ENCODE measurements at places on chromosomes 3 and 15. TPM values are rescaled to one million over a fixed set of nuclear protein-coding genes. Genes with fewer than 3 reads are reported as not detected.

- DNase-seq = no peak
These were observed 40.2 kb downstream of the ABHD17C start for GRCh38 chr15:80735344-80735743.

DNA sequence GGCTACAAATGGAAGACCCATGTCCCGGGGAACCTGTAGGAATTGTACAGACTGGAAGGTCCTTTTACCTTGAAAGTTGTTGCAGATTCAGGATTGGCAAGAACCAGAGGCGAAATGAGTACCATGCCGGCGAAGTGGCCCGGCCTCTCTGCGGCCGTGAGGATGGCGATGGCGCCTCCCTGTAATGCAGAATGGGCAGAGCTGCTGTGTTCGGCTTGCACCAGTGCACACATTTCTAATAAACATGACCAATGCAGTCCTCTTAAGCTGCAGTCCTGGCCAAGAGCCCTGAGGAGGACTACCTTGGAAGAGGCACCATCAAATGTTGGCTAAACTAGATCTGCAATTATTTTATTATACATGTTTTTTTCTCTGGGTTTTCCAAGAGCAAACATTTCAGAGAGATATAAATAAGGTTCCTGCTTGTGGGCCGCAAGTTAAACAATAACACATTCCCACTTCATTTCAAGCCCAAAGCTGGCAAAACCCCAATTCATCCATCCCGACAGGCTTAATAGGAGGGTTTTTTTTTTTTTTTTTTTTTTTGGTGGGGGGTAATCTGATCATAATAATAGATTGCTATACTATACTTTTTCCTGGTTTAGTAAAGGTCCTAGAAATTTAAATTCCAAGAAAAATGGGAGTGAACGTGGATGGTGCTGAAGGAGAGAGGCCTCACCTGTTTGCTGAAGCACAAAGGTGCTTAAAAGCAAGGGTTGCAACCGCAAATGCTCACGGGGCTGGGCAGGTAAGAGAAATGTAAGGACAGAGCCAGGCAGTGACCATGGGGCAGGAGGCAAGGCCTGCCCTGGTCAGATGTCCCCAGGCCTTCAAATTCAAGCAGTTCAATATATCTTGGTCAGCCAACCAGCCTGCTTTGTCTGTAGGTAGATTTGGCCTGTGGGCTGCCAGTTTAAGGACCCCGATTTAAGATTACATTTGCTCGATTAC is 48.5 kb downstream of the ABTB1 start:
- DNase-seq = no peak

PLD1 gene
- total RNA-seq = 64.3 TPM

DNA sequence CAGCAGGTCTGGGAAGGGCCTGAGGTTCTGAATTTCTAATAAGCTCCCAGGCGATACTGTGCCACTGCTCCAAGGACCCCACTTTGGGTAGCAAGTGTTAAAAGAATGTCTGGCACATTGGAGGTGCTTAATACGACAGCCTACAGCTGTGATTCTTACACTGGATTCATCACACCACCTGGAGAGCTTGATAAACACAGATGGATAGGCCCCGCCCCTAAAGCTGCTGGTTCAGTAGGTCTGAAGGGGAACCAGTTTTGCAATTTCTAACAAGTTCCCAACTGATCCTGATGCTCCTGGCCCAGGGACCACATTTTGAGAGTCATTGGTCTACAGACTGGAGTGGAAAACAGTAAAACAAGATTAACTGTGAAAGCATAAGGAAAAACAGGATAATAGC is 124.8 kb upstream of the ST8SIA2 start:
- DNase-seq = no peak

DNA sequence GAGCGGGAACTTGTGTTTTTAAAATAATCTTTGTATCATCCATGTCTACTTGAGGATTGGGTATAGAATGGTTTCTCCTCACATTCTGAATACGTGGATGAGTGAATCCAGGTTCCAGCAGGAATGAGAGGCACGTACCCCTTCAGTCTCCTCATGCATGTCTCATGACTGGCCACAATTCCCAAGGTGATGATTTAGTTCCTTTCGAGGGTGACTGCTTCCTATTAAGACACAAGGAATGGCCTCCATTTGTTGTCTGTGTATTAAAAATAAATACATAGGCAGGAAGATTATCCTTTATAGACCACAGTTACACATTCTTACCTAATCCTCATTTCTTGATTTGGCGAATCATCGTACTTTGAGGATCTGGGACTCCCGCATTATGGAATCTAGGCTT is 217.0 kb upstream of the LRIG1 start:
- DNase-seq = no peak

DNA sequence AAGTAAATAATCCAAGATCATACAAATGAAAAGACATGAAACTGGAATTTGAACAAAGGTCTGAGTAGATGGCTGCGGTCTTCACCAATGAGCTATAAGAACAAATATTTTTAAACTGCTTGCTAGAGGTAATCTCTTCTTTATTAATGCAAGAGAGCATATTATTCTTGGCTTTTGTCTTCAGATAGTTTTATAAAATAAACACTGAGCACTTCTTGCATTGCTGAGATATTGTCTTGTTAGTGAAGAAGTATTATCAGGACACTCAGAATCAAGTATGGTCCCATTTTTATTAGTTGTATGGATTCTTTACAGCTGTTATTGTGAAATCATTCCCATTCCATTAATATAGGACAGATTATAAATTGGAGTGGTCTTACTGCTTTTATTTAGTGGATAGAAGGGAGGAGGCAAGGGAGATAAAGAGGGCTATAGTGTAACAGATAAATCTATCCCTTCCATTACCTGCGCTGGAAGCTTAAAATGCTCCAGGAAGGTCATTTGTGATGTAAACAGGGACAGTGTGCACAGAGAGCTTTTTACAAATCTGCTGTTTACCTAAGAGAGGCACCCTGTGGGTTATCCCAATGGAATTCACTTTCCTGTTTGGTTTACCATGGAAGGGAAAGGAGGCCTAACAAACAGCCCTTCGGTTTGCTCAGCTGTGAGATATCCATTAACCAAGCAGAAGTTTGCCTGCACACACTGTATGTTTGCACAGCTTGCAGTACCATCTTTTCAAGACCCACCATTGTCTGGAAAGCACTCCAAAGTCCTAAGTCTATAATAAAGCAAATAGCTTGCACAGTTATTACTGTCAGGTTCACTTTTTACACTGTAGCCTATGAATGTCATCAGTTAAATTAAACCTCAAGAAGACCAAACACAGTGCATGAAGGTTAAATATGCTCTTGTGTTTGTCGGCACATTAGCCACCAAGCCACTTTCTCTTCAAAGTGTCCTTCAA is 347.7 kb upstream of the TGFBR2 start:
- no peak for DNase-seq

CYB561D2 gene
- 5.6 TPM for total RNA-seq

DNA sequence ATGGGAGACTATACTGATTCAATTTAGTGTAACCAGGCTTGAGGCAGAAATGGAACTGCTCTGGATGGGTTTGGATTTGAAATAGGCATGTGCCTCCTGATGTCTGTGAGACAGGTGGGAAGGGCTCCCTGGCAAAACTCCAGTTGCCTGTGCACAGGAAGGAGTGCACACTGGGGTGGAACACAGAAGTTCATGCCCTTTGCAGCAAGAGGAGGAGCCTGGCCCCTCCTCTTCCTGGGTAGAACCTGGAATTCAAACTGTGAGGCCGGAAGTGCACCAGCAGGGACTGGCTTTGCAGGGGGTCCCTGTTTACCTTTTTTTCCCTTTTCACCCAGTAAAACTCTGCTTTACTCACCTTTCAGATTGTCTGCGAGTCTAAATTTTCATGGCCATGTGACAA is 99.9 kb downstream of the GMPS start:
- no peak for DNase-seq

TRNT1 gene
- 14.3 TPM for total RNA-seq

GRCh38 chr15:62299541-62299940 is 134.5 kb upstream of the C2CD4B start:
- DNase-seq = no peak

- no peak for DNase-seq
These were observed 57.4 kb upstream of the PSMD6 start for GRCh38 chr3:64080616-64081234.

DNA sequence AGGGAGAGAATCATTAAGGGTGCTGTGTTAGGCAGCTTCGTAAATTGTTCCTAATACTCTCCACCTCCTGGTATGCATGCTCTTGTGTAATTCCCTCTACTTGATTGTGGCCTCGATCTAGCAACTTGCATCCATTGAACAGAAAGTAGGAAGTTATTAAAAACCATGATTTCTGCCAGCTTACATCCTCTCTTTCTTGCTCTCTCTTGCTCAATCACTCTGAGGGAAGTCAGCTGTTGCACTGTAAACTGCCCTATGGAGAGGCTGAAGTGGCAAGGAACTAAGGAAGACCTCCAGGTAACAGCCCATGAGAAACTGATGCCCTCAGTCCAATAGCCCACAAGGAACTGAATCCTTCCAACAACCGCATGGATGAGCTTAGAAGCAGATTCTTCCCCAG is 92.6 kb downstream of the ERC2 start:
- no peak for DNase-seq

GRCh38 chr15:74303741-74304309 is 63.6 kb downstream of the CYP11A1 start:
- no peak for DNase-seq

DNA sequence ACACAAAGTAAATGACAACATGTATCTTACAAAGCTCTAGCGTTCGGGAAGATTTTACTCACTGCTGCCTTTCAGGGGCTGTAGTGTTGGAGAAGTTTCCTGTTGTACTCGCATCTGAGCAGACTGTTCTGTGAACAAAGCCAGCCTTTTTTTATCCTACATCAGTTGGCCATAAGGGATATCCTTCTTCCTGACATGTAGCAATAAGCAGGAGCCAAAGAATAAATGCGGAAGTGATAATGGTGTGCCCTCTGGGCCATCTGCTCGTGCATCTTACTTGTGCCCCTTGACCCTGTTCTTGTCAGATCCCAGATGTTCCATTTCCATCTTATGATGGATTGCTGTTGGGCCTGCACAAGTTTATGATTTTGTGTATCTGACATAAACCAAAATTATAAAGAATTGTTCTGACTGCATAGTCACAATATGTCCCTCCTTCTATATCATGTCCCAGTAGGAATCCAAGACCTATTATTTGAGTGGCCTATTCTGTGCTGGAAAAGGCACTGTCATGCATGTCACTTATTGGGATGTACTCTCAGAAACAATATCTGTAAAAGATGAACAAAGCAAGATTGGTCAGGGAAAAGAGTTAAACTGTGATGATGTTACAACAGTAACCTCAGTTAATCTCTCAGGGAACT is 631.3 kb downstream of the NSUN3 start:
- DNase-seq = no peak

DNA sequence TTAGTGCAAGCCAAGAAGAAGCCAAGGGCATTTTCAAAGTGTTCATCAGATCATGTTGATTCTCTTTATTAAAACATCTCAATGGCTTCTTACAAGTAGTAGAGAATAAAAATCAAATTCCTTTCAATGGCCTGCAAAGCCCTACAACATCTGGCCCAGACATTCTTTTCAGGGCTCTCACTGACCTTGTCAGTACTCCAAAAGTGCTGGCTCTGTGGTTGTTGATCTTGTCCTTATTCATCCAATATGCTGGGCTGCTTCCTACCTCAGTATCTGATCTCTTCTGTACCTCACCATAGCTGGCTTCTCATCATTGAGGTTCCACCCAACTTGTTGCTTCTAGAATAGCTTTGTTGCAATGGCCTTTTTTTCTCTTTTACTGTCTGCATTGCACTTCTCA is 74.0 kb upstream of the SAMMSON start:
- no peak for DNase-seq

FRMD4B gene
- total RNA-seq = 16.8 TPM

DNA sequence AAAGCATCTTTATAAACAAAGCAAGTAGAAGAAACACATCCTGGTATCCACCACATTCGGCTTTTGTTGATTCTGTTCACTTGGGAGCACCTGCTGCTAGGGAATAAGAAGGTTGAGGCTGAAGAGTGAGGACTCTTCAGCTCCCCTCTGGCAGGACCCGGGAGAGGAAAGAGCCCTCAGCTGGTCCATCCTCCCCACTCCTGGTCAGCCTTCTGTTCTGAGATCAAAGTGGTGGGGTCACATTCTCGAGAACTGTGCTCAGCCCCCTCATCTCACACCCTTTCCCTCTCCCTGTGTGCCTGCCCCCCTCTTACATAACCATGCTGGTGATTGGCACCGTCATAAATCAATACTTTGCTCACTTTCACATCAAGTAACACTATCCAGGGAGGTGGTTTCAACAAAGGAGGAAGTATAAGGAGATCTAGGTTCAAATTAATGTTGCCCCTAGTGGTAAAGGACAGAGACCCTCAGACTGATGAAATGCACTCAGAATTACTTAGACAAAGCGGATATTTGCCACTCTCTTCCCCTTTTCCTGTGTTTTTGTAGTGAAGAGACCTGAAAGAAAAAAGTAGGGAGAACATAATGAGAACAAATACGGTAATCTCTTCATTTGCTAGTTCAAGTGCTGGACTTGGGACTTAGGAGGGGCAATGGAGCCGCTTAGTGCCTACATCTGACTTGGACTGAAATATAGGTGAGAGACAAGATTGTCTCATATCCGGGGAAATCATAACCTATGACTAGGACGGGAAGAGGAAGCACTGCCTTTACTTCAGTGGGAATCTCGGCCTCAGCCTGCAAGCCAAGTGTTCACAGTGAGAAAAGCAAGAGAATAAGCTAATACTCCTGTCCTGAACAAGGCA is at the start of gene NR1I2:
Gene NR1I2 (plus strand): TSS at position 772 of the 869 bp plus-strand sequence.
- no peak for DNase-seq

TP63 gene
- total RNA-seq = 0.11 TPM

TICRR gene
- 0.05 TPM for total RNA-seq

DNA sequence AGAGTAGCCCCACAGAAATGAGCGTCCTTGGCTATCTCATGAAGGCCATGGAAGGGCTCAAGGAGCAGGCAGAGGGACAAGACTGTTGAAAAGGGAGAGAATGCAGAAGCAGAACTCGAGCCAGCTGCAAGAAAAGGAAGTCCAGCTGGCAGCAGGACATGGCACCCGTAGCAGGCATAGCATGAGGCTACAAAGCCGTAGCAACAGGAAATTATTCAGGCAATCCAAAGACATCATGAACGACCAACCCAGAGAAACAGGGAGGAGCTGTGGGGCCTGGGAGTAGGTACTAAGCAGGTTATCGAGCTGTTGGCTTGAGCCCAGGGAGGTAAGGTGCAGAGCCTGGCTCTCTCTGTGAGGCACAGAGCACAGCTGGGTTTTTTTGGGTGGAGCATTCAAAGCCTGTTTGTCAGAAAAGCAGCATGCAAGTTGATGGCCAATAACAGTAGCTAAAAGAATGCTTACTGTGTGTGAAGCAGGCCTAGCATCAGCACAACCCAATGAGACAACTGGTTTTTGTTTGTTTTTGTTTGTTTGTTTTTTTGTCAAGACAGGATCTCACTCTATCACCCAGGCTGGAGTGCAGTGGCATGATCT is 144.0 kb upstream of the SMAD3 start:
- DNase-seq = peak; percentile 58

DNA sequence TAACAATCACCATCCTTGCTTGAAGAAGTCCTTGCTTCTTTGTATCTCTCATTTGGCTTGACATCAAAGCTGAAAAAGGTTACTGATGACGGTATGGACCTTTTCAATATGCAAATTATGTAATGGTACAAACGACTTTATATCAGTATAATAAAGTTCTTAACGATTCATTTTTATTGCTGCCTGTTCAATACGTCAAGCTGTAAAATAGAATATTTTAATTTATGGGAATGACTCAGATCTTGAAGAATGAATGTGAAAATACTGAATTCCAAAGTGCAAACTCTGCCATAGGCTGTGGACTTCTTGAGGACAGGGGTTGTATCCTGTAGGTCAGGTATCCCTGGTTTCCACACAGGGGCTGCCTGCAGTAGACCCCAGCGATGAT is 156.2 kb downstream of the PLCL2 start:
- no peak for DNase-seq

SCG5 gene
- total RNA-seq = not detected
